ENCODE measurements at places on chromosomes 2 and 18.

DNA sequence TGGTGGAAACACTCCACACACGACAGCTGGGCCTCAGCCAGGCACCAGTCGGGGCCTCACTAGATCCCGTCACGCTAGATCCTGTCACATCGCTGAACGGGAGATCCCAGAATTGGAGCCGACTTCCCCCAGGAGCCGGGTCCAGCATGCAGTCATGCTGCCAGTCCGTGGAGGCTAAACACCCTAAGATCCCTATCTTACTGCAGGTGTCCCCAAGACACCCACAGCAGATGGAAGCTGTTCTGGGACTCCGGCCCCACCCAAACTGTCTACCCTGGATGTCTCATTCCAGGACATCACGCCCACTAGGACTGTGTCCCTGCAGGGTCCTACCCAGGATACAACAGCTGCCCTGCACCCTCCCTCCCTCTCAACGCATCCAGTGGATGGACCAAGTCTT, 23.4 kb downstream of the ZNF516 start:
- H3K27me3 ChIP-seq, result no peaks in the 10 kb centered on the region
- H3K36me3 ChIP-seq, result no peaks in the 10 kb centered on the region
- no peak overlapping the region for H3K4me3 ChIP-seq
- DNase-seq, result no peak

GRCh38 chr2:222888716-222889115, 27.9 kb downstream of the ACSL3 start:
- no peak for DNase-seq
- H3K4me1 ChIP-seq, result peaks cover 3% of the 10 kb centered on the region
- H3K36me3 ChIP-seq, result peaks cover 9% of the 10 kb centered on the region
- H3K4me3 ChIP-seq, result no peak overlapping the region

DNA sequence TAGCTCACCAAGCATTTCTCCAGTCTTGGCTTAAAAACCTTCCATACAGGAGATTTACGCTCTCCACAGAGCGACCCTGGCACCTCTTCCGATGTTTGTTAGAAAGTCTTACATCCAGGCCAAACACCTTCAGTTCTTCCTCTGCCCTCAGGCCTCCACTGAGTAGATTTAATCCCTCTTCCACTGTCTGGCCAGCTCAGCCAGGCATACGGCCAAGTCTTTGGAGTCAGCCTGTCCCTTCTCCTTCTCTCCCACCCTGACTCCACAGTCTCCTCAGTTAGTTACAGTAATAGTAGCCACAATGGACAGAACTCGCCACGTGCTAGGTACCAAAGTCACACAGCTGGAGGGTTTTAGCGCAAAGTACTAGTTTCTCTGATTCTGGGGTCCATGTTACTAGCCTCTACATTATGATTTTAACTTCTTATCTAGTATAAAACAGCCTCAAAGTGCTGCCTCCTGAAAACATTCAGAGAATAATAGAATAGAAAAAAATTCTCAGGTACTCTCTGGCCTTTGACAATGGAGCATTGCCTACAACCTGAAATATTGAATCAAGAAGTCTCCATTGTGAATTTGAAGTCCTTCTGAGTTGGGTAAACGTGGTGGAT, 39.5 kb downstream of the THNSL2 start:
- no peaks in the 10 kb centered on the region for H3K4me1 ChIP-seq
- H3K27me3 ChIP-seq, result peaks cover 10% of the 10 kb centered on the region
- H3K4me3 ChIP-seq, result no peak overlapping the region
- no peak overlapping the region for H3K27ac ChIP-seq
- DNase-seq, result no peak
- H3K36me3 ChIP-seq, result no peaks in the 10 kb centered on the region

DNA sequence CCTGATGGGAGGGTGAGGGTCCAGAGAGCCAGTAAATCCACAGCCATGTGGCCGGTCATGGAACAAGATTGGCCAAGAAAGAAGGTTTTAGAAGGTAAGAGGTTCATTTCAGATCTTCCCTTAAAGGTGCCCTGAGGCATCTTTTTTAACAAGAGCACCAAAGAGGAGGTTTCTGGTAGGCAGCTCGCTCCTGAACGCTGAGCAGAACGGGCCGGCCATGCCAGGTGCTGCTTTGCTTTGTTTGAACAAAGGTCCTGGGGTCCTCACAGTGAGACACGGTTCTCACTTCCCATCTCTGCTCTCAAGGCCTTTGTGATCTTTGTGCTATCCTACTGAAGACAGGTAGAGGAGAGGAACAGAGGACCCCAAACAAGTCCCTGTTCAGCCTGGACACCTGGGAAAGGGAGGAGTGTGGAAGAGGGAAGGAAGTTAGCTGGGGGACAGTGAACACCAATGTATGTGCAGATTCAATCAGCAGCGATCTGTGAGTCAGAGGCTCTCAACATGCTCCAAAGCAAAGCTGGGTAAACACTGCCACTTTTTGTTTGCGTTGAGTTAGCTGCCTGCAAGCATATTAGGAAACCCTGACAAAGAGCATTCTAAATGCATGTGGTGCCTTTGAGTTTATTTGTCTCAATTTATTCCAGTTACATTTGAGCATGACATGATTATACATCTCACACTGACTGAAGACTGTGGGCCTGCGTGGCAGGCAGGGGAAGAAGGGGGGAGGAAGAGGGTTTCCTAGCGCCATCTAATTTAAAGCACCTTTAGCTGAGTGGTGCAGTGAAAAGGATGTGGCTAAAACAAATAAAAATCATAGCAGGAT, 102.4 kb downstream of the ASB1 start:
- peaks cover 10% of the 10 kb centered on the region for H3K27me3 ChIP-seq
- no peak overlapping the region for H3K27ac ChIP-seq
- no peak for DNase-seq
- H3K4me1 ChIP-seq, result no peaks in the 10 kb centered on the region
- H3K36me3 ChIP-seq, result peaks cover 2% of the 10 kb centered on the region
- H3K4me3 ChIP-seq, result no peak overlapping the region

DNA sequence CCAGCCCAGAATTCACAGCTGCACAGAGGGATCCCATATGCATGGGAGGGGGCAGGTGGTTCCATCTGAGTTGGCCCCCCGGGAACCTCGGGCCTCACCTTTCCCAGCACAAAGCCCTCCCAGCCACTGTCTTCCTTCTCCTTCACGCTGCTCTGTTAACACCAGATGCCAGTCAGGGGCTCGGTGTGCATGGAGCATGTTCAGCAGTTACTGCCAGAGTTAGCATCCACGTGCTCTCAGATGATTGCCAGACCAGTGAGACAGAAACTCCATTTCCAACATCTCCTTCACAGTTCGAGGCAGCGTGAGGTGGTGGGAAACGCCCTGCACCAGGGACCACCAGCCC, 101.0 kb downstream of the PTGR3 start:
- no peaks in the 10 kb centered on the region for H3K36me3 ChIP-seq
- H3K27me3 ChIP-seq, result peaks cover 5% of the 10 kb centered on the region
- no peak for DNase-seq
- no peaks in the 10 kb centered on the region for H3K4me1 ChIP-seq
- no peak overlapping the region for H3K27ac ChIP-seq

- no peak overlapping the region for H3K4me3 ChIP-seq
- peaks cover 25% of the 10 kb centered on the region for H3K27me3 ChIP-seq
- H3K27ac ChIP-seq, result no peak overlapping the region
- DNase-seq, result no peak
Measured at GRCh38 chr2:172168917-172169346, 66.2 kb upstream of the DLX2 start.

DNA sequence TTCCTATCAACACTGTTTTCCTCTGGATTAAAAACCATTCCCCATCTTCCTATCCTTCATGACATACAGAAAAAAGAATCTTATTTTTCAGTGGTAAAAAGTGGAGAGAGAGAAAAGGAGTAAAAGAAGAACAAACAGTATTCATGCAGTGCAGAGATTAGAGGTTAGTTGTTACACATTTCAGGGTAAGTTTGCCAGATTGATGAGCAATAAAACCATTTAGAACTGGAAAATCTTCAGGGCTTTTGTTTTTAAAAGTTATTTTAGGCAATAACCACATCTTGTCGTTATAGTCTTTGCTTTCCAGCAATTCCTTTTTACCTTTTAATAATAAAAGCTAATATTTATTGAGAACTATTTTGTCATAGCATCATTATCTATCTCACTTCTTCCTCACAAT, 104.5 kb downstream of the GPD2 start:
- H3K36me3 ChIP-seq, result peaks cover 11% of the 10 kb centered on the region
- H3K27me3 ChIP-seq, result no peaks in the 10 kb centered on the region
- H3K4me3 ChIP-seq, result no peak overlapping the region
- peaks cover 29% of the 10 kb centered on the region for H3K4me1 ChIP-seq

GRCh38 chr2:63855418-63856302, 14.0 kb downstream of the UGP2 start:
- H3K4me3 ChIP-seq, result no peak overlapping the region
- peaks cover 47% of the 10 kb centered on the region for H3K4me1 ChIP-seq
- H3K27ac ChIP-seq, result peak overlapping the region; percentile 30
- H3K36me3 ChIP-seq, result peaks cover 36% of the 10 kb centered on the region
- H3K27me3 ChIP-seq, result no peaks in the 10 kb centered on the region
- no peak for DNase-seq
